ENCODE measurements at places on chromosomes 5 and 9.
A peak's percentile ranks its signal among the peaks of the same experiment; 100 is the strongest.

GRCh38 chr9:86577420-86578333, 223.5 kb upstream of the TUT7 start:
- DNase-seq, result no peak

DNA sequence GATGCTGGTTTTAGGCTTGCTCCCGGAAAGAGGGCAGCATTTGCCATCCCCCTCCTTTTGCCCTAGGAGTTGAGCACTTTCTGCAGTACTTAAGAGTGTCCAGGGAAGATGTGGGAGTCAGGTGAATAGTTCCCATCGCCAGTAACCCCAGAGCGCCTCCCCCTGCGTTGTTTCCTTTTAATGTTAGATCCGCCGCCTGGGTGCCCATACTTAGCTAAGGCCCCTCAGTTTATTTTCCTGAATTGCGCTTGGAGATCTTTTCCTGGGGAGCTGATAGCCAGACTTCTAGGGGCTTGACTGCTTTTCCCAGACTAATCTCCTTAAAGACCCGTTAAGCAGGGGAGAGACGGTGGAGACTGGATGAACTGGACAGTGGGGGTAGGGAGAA, 377 bp upstream of the PCDHAC2 start:
- DNase-seq, result no peak

GRCh38 chr5:120430572-120430971, 33.5 kb upstream of the PRR16 start:
- no peak for DNase-seq

DNA sequence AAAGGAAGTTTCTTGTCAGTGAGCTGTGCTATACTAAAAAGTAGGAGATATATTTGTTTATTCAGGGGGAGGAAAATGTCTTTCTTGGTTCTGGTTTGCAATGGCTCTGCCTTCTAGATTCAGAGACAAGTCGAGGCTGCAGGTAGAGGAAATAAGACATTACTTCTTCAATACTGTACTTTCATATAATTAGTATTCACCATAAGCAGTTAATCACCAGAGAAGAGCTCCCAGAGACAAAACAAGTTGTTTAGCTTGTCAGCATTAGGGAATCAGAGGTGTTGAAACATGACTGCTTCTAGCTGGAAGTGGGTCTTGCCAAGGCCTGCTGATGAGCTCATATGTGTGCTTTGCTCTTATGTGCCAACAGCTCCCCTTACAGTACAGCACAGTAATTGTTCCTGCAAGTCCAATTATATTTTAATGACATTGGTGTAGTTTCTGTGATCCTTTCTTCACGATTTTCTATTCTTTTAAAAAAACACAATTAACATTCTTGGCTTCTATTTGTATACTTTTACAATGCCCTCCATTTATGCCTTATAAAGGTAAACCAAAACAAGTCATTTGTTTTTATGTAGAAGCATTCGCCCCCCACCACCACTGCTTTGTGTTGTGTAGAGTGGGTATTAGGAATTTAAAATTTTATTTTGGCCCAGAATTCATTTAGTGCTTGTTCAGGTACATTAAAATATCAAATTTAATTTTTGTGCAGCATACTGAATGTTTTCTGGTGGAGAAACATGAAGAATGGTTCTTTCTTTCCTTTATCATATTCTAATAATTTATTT, 112.2 kb downstream of the RPS23 start:
- DNase-seq, result peak; percentile 95

- DNase-seq, result no peak
These were observed 32.9 kb upstream of the SAP30L start for GRCh38 chr5:154412925-154413324.

DNA sequence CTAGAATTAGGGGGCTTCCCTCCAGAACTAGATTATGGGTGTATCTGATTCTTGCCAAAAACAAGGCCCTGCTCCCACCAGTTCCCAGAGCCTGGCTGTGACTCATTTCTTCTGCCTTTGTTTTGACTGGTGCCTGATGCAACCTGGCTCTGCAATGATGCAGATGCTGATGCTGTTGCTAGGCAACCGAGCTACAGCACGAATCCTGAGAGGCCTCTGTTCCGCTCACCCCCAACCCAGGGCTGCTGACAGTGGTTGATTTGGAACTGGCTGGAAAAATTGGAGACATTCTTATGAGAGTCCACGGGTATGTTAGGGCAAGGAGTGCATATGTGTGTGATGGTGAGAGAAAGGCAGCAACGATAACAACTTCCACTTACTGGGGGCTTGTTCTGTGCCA, 100.3 kb downstream of the NSG2 start:
- DNase-seq, result no peak

- no peak for DNase-seq
These were observed 332.9 kb downstream of the CSNK1G3 start for GRCh38 chr5:123844873-123845272.

Measured in epithelial cell of prostate (primary cell).